T-helper 2 cell treated with Interferon-gamma antibody and Interleukin-4, amounts not matched to agents 5 μg/mL and 100 μg/mL, for 36 hours (primary cell): ENCODE measurements at places on chromosomes 16 and 17.

DNA sequence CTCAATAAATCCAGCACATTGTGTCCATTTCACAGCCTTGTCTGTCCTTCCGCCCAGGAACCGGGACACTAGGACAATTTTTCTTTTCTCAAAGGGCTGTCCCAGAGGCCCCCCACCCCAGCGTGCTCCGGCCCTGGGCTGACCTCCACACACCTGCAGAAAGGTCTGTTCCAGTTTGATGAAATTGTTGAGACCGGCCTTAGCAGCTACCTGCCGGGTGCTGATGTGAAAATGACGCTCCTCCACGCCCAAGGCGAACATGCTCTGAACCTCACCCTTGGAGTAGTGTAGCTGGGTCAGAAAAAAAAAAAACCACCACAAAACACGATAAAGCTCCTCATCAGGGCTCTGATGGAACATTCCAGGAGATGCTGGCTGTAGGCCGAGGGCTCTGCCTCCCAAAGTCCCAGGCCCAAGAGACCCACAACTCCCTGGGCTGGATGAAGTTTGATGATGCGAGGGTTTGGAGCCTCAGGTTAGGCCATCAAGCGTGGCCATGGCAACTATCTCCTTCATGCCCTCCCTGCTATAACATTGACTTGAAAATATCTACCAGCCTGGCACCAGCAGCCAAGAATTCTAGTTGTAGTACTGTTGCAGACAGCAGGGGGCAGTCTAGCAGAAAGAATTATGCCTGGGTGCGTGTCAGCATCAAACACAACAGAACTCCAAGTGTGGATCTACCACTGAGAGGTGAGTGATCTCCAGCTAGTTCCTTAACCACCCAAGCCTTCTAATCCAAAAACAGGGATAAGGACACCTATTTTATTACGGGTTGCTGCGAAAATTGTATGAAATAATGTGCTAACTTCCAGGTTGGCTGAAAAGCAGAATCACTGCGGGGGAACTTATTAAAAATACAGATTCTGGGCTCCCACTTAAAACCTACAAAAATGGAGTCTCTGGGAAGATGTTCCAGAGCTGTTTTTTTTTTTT, 62.1 kb downstream of the RMI2 start:
- DNase-seq: peak; percentile 32

DNA sequence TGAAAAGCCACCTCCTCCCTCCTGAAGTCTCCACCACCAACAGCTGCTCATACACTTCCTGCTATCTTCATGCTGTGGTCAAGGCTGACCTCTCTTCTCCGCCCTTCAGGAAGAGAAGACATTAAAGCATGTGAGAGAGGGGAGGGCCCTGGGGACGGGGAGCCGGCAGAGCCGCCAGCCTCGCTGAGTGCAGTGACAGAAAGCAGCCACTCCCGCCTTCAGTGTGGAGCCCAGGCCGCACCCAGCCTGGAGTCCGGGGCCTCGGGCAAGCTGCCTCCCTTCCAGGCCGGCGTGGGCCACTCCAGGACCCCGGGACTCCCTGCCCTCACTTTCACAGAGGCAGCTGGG, 94.7 kb upstream of the TNRC6C start:
- no peak for DNase-seq

GRCh38 chr16:472199-472504, 46.7 kb downstream of the RAB11FIP3 start:
- no peak for DNase-seq

DNA sequence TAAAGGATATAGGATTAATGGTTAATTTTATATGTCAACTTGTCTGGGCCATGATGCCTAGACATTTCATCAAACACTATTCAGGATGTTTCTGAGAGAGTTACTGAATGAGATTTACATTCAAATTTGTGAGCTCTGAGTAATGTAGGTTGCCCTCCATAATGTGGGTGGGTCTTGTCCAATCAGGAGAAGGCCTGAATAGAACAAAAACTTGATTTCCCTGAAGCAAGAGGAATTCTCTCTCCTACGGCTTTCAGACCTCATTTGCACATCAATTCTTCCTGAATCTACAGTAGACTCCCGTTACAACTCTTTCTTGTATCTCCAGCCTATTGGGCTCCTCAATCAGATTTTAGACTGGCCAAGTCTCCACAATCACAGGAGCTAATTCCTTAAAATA, 377.9 kb upstream of the PMFBP1 start:
- DNase-seq: no peak

DNA sequence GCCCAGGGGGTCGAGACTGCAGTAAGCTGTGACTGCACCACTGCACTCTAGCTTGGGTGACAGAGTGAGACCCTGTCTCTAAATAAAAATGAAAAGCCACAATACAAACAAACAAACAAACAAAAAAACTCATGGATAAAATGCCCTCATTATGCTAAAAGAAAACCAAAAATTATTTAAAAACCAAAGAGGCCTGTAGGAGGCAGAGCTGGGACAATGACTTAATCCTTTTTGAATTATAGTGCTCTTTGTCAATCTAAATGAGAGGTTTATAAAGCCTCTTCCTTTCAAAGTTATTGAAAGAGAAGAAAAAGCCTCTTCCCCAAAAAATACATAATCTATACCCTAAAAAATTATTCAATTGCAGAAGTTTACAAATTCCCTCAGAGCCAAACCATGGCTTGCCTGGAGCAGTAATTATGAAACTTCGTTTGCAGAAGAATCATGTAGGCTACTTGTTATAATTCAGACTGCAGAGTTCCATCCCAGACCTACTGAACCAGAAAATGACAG, 18.5 kb downstream of the CRLF3 start:
- no peak for DNase-seq

GRCh38 chr16:83245061-83245460, 562.7 kb upstream of the HSBP1 start:
- no peak for DNase-seq

DNA sequence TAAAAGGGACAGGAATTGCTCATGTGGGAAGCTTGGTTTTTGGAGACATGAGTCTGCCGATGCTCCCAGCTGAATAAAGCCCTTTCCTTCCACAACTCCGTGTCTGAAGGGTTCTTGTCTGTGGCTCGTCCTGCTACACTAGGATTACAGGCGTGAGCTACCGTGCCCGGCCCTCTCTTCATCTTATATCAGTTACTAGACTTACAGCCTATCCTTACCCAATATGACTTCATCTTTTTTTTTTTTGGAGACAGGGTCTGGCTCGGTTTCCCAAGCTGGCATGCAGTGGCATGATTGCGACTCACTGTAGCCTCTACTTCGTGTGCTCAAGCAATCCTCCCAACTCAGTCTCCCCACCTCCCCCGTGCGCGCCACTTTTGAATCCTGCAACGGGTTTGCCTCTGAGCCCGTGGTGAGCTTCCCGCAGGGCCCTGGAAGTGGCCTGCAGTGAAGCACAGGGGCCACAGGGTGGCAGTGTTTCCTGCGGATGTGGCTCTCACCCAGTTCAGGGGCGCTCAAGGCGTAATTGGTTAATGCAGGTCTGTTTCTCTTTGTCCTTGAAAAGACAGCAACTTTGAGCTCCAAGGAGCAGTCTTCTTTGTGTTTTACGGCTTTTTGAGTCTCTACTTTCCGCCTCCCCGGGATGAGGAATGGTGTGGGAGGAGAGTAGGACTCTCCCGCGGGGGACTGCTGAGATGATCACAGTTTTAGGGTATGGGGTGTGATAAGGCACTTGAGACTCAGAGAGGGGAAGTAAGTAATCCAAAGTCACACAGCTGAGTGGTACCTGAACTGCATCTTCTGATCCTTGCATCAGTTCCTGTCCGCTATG, 22.7 kb upstream of the GPRC5B start:
- DNase-seq: peak; percentile 55

- no peak for DNase-seq
These were observed 36.6 kb downstream of the MPRIP start for GRCh38 chr17:17078832-17079231.

DNA sequence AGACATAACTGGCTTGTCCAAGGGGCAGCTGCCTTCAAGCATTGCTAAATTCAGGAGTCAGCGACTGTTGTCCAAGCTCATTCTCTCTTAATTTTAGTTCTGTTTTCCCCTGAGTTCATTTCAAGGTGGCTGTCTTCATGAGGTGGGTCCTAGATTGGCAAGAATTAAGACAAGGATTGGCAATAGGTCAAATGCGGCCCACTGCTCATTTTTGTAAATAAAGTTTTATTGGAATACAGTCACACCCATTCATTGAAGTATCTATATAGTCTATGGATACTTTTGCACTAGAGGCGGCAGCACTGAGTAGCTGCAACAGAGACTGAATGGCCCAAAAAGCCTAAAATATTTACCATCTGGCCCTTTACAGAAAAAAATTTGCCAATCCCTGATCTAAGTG, 73.8 kb downstream of the TMEM114 start:
- DNase-seq: no peak

- DNase-seq: no peak
These were observed 404.9 kb upstream of the EEF2KMT start for GRCh38 chr16:5502467-5502869.

DNA sequence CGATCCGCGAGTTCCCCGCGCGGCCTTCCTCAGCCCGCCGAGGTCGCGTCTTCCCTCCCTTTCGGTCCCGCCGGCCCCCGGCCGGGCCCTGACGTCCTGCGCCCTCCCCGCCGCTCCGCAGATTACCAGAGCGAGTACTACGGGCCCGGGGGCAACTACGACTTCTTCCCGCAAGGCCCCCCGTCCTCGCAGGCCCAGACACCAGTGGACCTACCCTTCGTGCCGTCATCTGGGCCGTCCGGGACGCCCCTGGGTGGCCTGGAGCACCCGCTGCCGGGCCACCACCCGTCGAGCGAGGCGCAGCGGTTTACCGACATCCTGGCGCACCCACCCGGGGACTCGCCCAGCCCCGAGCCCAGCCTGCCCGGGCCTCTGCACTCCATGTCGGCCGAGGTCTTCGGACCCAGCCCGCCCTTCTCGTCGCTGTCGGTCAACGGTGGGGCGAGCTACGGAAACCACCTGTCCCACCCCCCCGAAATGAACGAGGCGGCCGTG, 5.4 kb downstream of the LHX1 start:
- DNase-seq: no peak

DNA sequence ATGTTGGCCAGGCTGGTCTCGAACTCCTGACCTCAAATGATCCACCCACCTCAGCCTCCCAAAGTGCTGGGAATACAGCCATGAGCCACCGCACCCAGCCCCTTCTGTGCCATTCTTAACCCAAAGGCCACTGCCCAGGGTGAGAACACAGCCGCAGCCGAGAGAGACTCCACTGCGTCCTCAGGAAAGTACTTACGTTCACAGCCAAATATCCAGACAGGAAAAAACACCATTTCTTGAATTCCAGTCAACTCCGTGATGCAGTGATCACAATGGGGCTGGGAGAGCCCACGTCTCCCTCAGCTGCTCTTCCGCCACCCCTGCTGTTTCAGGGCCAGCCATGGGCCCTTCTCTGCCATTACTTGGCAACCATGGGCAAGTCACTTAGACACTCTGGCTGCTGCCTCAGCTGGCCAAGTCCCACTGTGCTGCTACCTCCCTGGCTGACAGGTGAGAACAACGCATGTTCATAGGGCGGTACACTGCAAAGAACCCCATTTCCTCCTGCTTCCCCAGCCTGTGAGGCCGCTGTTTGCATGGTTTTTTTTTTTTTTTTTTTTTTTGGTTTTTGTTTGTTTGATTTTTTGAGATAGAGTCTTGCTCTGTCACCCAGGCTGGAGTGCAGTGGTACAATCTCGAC, 4.3 kb downstream of the CDIP1 start:
- DNase-seq: no peak

GRCh38 chr17:45307290-45308015, 9.4 kb downstream of the MAP3K14 start:
- peak; percentile 77 for DNase-seq

DNA sequence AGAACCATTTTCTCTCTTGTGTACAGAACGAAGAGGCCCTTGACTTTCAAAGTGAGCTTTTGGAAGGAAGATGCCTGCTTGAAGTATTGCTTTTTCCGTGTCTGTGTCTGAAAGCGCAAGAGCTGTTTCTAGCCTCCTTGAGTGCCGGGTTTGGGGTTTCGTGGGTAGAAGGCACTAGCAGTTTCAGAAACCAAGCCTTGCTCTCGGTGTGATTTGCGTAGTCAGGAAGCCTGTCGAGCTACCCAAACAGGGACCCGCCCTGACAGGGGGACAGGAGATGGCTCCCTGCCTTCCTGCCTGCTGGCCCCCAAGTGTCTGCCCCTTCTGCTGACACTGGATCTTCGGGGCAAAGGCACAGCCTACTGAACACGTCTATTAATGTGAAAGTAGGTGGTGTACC, 322.0 kb downstream of the MAF start:
- peak; percentile 75 for DNase-seq

- DNase-seq: no peak
These were observed 47.8 kb upstream of the TBX2 start for GRCh38 chr17:61351745-61352407.

- no peak for DNase-seq
These were observed 32.5 kb downstream of the DGKE start for GRCh38 chr17:56866496-56866895.

DNA sequence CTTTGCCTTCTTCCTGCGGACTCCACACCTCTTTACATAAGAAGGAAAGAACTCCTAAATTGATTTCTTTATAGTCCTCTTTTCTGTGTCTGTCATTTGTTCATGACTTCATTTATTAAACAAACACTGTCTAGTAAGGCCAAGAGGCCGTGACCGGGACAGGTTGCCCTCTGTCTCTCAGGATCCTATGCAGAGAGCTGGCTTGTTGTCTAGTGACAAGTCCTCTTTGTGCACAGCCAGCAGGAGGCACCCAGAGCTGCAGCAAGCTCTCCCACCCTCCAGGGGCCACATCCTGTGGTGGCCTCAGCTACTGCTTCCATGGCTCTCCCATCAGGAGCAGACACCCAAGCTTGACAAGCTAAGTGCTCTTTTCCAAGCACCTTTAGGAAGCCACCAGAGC, 50.6 kb downstream of the PLD6 start:
- no peak for DNase-seq

- DNase-seq: no peak
These were observed 47.9 kb downstream of the ASIC2 start for GRCh38 chr17:33245183-33245582.

GRCh38 chr17:82444941-82445521, 5.5 kb downstream of the CYBC1 start:
- no peak for DNase-seq

GRCh38 chr17:48734333-48735061, 5.9 kb upstream of the HOXB13 start:
- no peak for DNase-seq

DNA sequence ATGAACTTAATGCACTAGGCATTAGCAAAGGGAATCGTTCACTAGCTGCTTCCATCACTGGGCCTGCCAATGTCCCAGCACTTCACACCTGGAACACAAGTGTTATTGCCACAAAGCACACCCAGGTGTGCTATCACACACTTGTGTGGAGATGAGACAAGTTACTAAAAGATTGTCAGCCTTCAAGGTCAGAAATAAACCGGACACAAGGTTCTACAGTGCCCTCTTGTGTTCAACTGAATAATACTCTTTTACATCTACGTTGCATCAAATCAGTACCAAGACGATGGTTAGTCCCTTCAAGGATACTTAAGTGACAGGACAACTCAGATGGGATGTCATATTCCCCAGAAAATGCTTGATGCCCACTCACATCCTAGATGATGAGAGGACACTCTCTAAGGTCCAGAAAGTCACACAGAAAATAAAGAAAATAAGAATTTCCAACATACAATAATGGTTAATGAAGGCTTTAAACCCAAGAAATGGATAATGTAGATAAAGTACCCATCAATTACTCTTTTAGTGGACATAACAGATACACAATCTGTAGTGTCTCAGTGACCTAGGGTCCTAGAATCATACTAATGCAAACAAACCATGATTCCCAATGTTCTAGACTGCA, 16.4 kb upstream of the GLG1 start:
- DNase-seq: no peak

GRCh38 chr16:69754469-69755310, at the start of gene NOB1:
Gene NOB1, minus strand, starts transcription at chr16:69754926. Its CDS starts 16 bp downstream, at chr16:69754910.
- DNase-seq: peak; percentile 98

GRCh38 chr17:73396431-73397277, 84.9 kb upstream of the CDC42EP4 start:
- no peak for DNase-seq

GRCh38 chr16:88706965-88707826, 893 bp downstream of the CTU2 start:
- DNase-seq: no peak
